ENCODE measurements at places on chromosomes 3 and 15.

GRCh38 chr3:127011270-127011992, 28.5 kb downstream of the PLXNA1 start:
- peak; percentile 85 for DNase-seq

- DNase-seq = peak; percentile 80
Measured at GRCh38 chr15:52528564-52529340, at the start of gene MYO5A. TSS of gene MYO5A (minus strand) at chr15:52528880. CDS start at chr15:52528806, 74 bp downstream.

DNA sequence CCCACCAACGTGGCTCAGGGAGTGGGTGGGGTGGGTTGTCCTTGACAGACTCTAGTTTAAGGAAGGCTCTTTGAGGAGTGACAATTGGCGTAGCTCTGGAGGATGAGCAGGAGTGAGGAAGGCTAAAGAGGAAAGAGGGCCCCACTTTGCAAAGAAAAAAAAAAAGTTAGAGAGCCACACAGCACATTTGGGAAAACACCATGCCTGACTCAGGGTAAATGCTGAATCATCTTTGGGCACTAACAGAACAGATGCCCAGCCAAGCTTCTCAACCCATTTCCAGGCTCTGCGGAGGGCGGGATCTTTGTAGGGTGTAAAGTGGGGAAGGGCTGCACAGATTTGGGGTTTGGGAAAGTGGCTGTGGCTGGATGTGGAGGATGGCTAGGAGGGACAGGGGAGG, 179.1 kb upstream of the RGMA start:
- DNase-seq = peak; percentile 6

DNA sequence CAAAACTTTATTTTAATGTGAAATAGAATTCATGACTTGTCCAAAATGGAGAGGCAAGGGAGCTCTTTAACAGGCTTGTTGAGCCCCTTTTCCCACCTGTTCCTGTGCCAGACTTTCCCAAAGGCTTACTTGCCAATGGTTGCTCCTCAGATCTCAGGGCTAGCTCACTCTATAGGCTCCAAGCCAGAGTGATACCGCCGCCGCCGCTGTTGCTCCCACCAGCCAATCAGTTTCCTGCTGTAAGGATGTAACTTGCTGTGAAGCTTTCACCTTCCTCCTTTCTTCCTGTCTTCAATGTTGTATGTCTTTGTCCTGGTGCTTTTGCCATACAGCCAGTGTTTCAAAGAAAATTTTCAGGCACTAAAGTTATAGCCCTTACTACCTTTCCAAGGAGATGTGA, 41.3 kb upstream of the RBM5 start:
- DNase-seq = no peak

- no peak for DNase-seq
Measured at GRCh38 chr3:32603064-32603463, 32.4 kb upstream of the DYNC1LI1 start.

- peak; percentile 54 for DNase-seq
Measured at GRCh38 chr3:66052721-66053549, 14.2 kb upstream of the MAGI1 start.

- DNase-seq = no peak
Measured at GRCh38 chr3:100117093-100117492, 2.8 kb upstream of the FILIP1L start.

DNA sequence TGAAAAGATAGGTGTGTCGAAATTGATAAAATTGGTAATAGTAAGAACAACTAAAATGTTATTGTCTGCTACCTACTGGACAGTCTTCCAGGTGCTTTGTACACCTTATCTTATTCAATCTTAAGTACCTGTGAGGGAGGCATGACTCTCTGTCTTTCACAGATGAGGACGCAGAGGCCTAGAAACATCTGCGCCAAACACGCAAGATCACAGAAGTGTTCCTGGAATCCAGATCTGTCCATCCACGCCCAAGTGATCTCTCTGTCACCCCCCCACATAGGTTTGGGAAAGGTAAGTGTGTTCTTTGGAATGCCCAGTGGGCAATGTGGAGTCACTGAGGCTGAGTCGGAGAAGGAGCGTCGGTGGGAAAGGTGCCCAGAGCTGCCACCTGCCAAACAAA, 34.4 kb upstream of the PTPRG start:
- no peak for DNase-seq

GRCh38 chr3:144282313-144282712, 310.7 kb downstream of the DIPK2A start:
- no peak for DNase-seq
